ENCODE measurements at places on chromosomes 5 and 9.
A peak's percentile ranks its signal among the peaks of the same experiment; 100 is the strongest.

DNA sequence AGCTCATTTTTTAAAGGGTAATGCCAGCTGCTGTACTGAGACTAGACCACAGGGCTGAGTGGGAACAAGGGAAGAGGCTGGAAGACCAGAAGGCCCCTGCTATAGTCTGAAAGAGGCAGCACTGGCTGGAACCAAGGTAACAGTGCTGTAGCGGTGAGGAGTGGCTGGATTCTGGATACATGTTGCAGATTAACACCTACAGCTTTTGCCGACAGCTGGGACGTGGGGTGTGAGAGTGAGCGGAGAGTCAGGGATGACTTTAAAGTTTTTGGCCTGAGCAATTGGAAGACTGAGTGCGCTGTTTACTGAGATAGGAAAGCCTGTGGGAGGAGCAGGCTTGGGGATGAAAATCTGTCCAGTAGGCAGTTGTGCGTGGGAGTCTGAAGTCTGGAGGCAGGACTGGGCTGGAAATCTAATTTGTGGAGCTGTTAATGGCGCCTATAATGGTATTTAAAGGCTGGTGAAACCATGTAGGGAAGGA lies 26.5 kb downstream of the AQP7 start:
- no peak for DNase-seq

GRCh38 chr9:127210851-127211730 lies 53.5 kb upstream of the GARNL3 start:
- no peak for DNase-seq

- no peak for DNase-seq
Observed at GRCh38 chr5:118279540-118280294, 708.6 kb downstream of the DTWD2 start.

DNA sequence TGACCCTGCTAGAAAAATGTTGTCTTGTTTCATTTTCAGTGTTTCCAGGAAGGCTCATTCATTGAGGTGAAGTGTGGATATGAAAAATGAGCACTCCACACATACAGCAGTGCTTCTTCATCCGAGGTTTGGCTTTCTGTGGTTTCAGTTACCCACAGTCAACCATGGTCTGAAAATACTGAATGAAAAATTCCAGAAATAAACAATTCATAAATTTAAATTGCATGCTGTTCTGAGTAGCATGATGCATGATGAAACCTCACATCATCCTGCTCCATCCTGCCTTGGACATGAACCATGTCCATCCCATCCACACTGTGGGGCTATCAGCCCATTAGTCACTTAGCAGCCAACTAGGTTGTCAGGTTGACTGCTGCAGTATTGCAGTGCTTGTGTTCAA lies 10.4 kb upstream of the SLC45A2 start:
- no peak for DNase-seq

DNA sequence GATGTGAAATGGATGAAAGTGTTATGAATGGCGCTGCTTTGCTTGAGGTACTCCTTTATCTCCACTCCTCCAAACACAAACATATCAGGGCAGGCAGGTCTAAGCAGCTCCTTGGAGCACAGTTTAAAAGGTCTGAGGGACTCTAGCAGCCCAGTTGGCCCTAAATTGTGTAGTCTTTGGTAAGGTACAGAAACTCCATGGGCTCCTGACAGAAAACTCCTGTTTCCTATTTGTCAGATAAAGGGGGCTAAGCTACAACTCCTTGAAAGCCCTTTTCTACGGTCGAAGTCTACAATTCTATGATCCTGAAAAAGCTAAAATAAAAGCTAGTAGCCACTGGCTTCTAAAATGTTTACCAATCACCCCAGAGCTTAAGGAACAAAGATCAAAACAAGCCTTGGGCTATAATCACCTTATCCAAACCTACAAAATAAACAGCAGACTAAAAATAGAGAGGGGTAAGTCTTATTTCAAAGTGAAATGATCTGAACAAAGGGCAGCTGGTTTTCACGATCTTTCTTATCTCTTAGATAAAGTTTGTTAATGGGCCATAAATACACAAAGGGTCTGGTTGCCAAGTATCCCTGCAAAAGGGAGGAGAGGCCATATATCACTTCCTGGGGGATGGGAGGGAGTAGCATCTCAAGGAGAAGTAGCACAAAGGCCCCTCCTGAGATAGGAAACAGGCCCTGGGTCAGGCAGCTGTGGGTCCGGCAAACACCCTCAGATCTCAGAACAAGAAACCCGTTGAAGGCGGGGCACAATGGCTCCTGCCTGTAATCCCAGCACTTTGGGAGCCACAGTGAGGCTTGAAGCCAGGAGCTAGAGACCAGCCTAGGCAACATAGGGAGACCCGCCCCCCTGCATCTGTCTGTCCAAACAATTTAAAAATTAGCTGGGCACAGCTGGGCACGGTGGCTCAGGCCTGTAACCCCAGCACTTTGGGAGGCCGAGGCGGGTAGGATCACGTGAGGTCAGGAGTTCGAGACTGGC lies 28.3 kb upstream of the DENND4C start:
- no peak for DNase-seq

DNA sequence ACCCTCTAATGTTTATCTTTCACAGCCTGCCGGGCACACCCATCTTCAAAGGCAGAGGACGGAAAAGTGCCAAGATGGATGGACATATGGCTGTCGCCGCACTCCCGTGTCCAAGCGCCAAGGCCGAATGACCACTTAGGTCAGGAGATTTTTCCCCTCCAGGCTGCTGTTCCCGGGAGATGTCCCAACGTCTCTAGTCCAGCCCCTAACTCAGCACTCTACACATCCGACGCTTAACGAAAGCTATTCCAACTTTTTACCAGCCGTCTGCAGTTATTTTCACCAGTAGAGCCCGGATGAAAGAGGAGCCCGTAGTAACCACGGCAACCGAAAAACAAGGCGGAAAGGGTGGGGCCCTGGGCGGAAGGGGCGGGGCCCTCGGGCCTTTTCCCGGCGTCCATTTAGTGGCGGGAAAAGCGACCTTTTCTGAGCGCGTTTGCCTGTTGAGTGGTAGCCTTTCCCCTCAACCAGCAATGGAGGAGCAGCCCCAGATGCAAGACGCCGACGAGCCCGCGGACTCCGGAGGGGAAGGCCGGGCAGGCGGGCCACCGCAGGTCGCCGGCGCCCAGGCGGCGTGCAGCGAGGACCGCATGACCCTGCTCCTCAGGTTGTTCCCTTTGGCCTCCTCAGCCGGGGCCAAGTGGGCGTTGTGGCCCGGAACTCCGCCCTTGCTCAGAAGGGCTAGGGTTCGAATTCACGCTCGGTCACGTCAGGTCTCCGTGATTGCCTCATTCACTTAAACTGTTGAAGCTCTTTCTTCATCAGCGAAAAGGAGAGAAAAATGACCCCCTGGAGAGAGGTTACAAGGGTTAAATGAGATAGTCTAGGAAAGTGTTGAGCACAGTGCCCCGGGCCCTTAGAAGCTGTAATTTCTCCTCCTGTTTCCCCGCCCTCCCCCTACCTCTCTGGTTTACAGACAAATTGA lies at the start of gene CENPH:
CENPH (plus strand) TSS at position 422 of the 925 bp plus-strand sequence; CDS start at position 474, 52 bp downstream.
- peak; percentile 86 for DNase-seq

DNA sequence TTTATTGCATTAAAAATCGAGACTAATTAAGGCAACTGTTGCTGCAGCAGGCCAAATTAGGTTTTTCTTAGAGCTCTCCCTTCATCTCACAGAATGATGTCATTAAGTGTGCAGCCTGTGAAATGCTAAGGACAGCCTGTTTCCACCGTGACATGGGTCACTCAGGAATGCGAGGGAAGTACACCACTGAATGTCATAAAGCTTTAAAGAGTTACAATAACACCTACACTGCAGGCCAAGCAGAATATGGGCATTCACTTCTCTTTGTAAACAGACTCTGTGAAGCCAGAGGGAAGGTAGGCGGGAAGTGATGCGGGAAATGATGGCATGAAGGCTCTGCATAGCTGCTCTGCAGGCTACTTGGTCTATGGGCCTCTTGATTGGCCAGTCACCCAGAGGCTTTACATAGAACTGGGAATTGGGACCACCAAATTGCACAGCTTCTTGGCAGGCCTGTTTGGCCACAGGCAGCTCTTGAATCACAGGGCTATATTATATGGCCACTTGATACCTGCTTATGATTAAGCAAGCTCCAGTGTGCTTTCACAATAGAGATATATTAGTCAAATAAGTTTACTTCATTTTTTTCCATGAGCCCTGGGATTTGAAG lies 28.4 kb upstream of the AOPEP start:
- DNase-seq, result no peak

GRCh38 chr9:112125951-112126388 lies 49.1 kb downstream of the SUSD1 start:
- DNase-seq, result no peak

DNA sequence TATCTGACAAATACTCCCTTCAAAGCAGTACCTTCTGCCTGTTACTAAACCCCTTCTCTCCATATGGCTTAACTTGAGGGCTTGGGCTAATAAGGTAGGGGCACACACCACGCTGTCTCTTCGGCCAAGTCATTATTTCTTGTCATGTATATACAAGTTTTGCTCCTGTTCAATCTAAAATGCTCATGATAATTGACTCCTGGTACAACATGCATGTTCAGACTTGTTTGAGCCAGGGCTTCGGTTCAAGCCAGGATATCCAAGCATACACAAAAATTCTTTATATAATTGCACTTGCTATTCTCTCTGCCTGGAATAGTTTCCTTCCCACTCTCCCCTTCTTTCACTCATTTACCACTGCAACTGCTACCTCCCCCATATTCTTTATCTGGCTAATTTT lies 756.0 kb upstream of the C9orf72 start:
- DNase-seq, result no peak

- no peak for DNase-seq
Observed at GRCh38 chr5:144072518-144072927, 97.9 kb downstream of the YIPF5 start.

DNA sequence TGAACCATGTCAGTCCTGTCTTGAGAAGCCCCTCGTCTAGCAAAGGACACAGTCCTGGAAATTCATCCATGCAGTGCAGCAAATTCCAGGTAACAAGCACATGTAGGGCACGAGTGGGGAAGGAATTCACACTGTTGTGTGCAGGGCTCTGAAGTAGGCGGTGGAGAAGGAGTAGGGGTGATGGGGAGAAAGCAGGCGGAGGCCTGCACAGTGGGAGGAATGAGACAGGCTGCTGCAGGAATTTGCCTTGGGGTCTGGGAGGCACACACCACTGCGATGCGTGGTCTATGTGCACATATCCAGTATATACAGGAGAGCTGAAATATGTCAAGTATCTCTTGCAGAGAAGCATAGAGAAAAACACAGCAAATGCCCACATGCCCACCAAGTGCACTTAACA lies 249.2 kb upstream of the IRX2 start:
- DNase-seq, result no peak

DNA sequence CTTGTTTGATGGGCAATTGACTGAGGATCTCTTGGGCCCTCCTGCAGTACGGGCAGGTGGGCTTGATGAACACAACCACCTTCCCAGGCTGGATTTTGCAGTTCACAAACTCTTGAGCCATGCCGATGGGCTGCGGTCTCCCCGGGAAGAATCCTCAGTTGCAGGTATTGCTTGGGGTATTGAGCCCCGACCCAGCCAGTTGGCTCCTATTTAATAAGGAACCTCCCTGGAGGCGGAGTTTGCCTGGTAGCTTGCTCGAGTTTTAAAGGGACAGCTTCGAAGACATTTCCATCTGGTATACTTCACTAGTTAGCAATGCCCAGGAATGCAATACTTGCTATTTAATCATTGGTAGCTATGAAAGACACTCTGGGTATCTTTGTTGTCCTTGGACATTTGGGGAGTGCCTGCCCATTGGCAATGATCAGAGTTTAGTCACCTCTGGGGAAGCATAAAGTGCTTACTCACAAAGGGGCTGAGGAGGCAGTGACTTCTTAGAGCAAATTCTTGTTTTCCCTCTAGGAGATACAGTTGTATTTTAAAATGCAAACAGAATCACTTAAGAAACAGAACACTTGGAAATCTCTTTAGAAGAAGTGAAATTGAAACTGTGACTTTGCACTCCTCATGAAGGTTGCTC lies at the start of gene GLRX:
GLRX (minus strand) TSS at position 185 of the 640 bp plus-strand sequence; CDS start at position 121, 64 bp downstream.
- peak; percentile 49 for DNase-seq

DNA sequence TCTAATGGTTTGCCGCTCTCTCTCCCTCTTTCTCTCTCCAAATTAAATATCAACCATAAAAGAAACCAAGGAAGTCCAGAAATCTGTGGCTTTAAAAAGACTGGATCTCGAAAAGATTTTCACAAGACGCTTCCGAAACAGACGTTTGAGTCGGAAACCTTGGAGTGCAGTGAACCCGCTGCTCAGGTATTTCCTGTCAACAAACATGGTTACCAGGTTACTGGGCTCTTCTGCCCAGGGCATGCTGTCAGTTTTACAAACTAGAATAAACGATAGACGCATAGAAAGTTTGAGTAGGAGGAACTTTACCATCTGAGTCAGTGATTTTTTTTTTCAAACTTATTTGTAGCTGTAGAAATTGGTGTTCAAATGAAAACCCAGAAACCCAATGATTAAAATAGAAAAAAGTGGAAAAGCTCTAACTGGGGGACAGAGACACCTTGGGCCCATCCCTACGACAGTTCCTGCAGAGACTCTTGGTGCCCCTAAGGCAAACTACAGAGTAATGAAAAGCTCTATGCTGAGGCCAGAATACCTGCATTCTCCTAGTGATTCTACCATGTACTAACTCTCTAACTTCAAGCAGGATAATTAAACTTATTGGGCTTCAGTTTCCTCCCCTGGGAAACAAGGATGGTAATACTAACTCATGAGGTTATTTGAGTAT lies 90.0 kb downstream of the DOCK8 start:
- no peak for DNase-seq

DNA sequence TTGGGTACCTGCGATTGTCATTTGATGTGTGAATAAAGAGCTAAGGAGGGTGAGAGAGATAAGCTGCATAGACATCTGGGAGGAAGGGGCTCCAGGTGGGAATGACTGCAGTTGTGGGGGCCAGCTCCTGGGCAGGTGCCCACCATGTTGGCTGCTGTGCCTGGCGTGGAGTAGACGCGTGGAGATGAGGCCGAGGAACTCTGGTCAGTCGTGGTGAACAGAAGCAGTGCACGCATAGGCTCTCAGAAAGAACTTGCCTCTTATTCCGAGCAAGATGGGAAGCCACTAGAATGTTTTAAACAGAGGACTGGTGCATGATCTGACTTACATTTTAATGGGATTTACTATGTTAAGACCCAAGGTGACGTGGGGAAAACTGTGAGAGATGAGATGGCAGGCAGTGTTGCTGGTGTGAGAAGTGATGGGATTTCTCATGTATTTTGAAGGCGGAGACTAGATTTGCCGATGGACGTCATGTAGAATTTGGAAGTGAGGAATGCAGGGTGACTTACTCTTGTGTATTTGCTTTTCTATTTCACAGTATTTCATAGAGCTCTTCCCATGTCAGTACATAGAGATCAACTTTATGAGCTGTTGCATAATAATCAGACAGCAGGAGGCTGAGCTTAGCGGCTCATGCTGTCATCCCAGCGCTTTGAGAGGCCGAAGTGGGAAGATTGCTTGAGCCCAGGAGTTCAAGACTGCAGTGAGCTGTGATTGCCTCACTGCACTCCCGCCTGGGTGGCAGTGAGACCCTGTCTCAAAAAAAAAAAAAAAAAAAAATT lies 71.1 kb downstream of the EHMT1 start:
- DNase-seq, result no peak

- no peak for DNase-seq
Observed at GRCh38 chr5:22889720-22890119, 36.6 kb upstream of the CDH12 start.

All from activated effector memory CD4-positive, alpha-beta T cell treated with Interleukin-2 at 50 U/mL for 16 hours (primary cell).